Activated naive CD4-positive, alpha-beta T cell treated with anti-CD3 and anti-CD28 coated beads, Interleukin-2, amount 50 U/mL, for 16 hours (primary cell): ENCODE measurements at places on chromosomes 5 and 9.

DNA sequence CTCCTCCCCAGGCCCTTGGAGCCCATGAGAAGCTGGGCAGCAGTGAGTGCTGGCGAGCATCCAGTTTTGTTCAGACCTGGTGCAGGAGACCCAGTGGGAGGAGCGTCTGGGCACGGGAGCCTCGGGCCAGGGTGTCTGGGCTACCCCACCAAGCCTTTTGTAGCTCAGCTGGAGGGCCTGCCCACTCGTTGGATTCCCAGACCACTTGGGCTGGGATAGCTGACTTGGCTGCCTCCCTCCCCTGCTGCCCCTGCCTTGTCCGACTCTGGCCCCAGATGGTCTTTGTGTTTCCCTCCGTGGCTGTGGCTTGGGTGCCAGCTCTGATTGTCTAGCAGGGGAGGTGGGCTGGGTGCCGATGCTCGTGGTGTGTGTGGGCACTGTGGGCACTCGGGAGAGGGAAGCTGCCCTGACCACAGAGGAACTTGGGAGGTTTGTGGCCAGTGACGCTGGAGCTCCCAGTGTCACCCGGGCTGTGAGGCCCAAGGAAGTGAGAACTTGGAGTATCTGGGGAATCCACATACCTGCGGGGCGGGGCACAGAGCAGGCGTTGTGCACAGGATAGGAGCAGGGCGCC lies 47.3 kb downstream of the WNK2 start:
- no peak for DNase-seq

- DNase-seq = no peak
These were observed 142.8 kb downstream of the DCP2 start for GRCh38 chr5:113119246-113119924.

- DNase-seq = peak; percentile 46
These were observed 802 bp downstream of the SPIN1 start for GRCh38 chr9:88388886-88389605.

GRCh38 chr9:71303351-71303750 lies 181.9 kb upstream of the TRPM3 start:
- no peak for DNase-seq

DNA sequence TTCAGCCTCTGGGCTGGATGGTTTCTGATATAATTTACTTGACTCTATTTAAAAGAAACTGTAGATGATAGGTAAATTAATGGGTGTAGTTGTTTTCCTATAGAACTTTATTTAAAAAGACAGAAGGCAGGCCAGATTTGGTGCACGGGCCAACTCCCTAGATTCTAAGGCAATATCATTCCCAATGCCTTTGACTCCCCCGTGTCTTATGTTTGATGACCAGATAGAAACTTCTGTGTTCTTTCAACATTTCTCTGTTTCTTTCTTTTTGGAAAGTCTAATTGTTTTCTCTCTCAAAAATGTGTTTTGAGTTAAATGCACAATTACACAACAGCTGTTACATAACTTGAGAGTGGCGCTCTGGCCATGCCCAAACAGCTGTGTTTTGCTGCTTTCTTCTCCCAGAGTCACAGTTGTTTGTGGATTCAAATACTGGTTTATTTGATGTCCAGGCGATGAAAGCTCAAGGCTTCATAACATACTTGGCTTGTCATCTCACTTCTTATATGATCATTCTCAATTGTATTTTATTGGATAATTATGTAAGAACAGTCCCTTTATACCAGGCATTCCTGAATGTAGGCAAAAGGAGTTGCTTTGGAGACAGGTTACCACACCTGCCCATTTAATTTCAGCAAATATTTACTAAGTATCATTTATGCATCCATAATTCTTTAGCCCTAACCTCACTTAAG lies 1.7 kb upstream of the ALDH1A1 start:
- DNase-seq = no peak

GRCh38 chr9:91825866-91826265 lies 124.2 kb downstream of the ROR2 start:
- no peak for DNase-seq

DNA sequence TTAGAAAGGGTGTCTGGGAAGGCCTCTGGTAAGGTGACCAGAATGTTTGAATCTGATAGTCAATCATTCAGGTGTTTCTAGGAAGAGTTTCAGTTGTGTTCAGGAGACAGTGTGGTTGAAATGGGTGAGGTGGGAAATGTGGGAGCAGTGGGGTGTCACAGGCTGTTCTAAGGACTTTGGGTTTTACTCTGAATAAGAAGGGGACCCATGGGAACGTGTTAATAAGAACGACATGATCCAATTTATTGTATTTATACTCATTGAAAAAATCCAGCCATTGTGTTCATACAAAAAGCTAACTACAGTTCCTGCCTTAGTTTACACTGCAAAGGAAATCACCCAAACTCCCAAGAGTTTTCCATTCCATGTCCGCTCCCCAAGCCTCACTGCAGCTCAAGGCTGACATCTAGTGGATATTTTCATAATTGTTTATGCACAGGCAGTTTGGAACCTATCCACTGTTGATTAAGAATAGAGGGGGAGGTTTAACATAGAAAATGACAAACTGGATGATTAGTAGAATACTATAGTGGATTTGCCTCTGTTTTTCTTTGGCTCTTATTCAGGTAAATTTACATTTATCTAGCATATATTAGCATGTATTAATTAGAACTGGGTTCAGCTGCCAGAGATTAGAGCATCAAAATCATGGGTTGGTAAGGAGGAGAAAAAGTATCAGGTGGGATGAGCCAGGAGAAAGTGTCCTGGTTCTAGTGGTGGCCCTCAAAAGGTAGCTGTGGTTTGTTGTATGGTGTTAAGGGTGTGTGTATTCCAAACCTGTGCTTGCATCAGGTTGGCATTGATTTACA lies 17.7 kb downstream of the CAVIN4 start:
- no peak for DNase-seq

DNA sequence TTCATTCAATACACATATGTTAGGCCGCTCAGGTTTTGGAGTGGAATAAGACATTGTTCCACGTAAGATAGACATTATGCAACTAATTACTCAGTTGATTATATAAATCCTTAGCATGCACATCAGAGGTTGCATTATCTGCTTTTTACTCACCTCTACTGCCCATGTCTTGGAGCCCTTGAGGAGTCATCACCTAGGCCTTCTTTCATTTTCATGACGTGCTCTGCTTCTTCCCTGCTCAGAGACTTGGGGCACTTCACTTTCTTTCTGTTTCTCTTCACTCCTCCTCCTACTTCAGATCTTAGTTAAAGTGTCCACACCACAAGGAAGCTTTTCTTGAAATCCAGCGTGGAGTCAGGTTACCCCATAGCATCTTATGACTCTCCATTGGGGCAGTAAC lies 241.1 kb downstream of the TLR4 start:
- DNase-seq = no peak

DNA sequence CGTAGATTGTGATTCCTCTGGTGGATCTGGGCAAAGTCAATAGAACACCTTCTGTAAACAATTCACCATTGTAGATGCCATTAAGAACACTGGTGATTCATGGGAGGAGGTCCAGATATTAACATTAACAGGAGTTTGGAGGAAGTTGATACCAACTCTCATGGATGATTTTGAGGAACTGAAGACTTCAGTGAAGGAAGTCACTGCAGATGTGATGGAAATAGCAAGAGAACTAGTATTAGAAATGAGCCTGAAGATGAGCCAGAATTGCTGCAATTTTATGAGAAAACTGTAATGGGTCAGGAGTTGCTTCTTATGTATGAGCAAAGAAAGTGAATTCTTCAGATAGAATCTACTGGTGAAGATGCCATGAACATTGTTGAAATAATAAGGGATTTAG lies 26.9 kb downstream of the TCERG1 start:
- no peak for DNase-seq

GRCh38 chr9:113267911-113268566 lies 7.3 kb downstream of the CDC26 start:
- DNase-seq = no peak

DNA sequence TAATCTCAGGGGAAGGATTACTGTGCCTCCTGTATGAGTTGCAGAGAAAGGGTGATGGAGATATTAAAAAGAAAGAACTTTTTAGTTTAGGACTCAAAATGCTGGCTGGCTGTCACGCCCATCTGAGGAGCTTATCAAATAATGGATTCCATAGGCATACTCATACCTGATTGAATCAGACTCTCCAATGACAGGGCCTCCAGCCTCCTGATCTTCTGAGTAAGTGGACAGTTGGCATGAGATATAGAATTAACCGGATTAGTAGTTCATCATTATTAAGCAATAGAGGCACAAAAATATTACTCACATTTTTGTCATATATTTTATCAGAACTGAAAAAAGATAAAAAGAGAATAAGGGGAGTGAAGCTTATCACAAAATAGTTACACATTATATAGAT lies 157.0 kb upstream of the RASA1 start:
- no peak for DNase-seq

DNA sequence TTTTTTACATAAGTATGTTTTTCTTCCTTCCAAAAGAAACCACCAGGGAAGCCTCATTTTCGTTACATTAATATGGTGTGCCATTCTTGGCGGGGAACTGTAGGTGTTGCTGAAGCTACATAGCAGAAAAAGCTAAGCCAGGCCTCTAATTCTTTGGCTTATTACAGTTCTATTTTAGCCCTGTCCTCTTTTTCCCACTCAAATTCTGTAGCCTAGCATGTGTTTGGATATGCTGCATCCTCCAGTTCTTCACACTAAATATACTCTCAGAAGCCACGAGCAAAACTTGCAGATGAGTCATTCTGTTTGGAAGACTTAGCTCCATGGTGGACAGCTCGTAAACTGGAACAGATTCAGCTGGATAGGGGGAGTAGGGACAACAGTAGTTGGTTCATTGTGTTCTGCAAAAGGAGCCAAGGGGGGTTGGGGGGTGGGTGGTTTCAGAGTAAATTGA lies 369.4 kb downstream of the TMEM161B start:
- DNase-seq = no peak

- DNase-seq = no peak
These were observed 45.1 kb downstream of the PRRT1B start for GRCh38 chr9:131590449-131590848.

DNA sequence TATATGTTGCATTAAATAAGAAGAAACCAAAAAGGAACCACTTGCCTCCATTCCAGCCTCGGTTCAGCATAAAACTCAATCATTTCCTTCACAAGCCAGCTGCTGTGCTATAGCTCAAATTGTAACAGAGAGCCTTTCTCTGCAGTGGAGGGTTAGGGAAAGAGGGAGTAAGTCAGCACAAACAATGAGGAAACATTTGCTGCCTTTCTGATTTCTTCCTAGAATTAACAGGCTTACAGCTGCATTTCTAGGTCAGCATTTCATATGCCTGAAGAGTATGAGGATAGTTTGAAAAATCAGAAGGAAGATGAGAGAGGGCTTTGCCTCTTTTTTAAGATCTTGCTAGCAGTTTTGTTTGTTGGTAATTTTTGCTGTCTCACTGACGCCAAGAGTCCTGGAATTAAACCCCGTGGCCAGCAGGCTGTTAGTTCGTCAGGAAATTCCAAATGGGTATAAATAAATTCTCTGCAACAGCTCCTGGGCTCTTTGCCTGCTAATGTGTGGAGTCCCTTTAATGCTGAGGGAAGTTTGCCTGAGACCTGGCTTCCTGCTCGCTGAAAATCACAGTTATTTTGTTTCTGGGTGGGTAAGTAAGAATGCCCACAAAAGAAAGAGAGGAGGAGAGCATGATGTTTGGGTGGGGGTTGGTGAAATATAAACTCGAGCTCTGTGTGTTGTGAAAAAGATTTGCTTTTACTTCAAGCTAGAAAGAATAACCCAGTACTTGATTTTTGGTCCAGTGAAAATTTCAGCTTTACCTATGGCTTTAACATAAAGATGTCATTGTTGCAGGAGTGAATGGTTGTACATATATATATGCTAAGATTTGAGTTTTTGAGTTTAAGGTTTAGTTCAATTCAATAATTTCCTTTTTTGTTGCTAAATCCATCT lies 148.1 kb upstream of the DMRT1 start:
- DNase-seq = no peak
